ENCODE measurements at places on chromosomes 11 and 22.

- no peak for DNase-seq
Observed at GRCh38 chr11:13663631-13664071, 4.8 kb upstream of the FAR1 start.

DNA sequence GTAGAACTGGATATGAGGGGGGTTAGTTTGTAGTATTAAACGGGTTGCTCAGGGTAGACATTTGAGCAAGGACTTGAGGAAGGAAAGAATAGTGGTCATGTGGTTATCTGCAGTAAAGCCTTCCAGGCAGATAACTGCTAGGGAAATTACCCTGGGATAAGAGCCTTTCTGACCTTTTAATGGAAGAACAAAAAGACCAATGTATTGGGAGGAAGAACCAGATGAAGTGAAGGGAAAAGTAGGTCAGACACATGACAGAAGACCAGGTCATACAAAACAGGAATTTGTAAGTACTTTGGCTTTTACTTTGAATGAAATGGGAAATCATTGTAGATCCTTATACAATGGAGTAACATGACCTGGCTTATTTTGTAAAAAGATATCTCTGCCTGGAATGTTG lies 241.9 kb upstream of the CTSC start:
- peak; percentile 83 for DNase-seq

DNA sequence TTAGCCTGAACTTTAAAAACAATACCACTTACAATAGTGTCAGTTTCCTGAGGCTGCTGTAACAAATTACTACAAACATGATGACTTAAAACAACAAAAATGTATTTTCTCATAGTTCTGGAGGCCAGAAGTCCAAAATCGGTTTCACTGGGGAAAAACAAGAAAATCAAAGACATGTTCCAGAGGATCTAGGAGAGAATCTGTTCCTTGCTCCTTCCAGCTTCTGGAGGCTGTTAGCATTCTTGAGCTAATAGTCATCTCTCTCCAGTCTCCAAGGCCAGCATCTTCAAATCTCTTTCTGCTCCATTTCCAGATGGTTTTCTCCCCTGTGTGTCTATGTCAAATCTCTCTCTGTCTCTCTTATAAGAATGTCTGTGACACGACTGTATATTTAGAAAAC lies 67.6 kb upstream of the TEAD1 start:
- no peak for DNase-seq

DNA sequence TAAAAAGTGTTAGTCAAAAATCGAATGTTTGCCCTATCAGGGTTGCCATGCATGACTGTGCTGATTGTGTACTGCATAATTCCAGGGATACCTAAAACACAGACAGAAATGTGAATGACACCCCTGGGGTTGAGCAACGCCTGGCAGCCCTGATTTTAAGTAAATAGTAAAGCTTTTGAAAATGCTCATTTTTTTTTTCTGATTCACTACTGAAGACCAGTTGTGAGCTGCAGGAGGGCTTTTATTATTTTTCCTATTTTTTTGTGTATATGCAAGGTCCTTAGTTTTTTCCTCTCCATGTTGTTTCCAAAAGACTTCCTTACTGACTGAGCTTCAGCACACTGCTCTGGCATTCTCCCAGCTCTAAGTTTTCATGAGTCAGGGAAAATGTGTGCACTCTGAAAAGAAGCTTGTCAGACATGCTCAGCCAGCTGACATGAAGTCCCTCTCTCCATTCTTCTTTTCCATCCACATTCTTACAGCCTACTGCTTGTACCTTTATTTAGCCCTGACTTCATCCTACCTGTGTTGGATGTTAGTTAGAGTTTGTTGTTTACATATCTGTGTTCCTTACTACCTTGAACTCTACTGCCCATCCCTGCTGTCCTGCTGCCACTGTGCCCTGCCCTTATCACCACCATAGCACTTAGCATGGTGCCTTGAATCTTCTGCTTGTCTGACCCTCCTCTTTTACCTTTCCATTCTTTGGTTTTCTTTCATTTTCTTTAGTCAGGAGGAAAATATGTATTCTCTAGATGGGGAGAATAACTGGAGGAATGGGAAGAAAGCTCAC lies 79.5 kb downstream of the HORMAD2 start:
- DNase-seq, result no peak
